Esophagus mucosa (tissue), 1 donor: ENCODE measurements at places on chromosomes 2 and 18. TPM values are rescaled to one million over a fixed set of nuclear protein-coding genes. Genes with fewer than 3 reads are reported as not detected.

DNA sequence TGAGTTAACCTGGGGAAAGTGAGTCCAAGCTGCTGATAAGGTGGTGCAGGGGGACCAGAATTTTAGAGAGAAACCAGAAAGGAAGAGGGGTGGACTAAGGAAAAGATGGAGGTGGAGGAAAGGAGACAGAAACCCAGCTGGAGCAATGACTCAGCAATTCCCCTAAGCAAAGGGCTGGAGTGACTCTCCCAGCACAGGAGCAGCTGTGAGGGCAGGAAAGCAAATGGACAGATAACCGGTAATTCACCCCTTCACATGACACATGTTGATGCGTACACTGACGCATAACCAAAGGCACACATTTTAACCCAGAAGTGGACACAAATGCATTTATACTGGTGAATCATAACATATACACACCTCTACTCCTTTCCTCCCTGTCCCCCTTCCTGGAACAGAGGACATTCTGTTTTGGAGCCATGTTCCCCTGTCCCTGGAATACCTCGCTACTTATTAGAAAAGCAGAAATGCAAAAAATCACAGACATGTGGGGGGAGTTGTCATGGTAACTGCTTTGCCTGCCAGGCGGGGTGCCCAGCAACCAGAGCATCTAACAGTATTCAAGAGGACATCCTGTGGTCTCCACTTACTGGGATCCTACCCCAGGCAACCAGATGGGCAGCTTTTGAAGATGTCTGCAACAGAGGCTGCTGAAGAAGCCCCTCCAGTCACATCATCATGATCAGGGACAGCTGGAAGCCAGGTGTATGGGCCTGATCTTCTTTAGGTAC, 4.7 kb downstream of the CDK5R2 start:
- ATAC-seq: peak; percentile 31

GRCh38 chr2:99834426-99834825, 308.0 kb downstream of the AFF3 start:
- no peak for ATAC-seq

The KCNG3 gene
- total RNA-seq: 0.12 TPM

The CLEC4F gene
- not detected for total RNA-seq

The CTAGE1 gene
- not detected for total RNA-seq

DNA sequence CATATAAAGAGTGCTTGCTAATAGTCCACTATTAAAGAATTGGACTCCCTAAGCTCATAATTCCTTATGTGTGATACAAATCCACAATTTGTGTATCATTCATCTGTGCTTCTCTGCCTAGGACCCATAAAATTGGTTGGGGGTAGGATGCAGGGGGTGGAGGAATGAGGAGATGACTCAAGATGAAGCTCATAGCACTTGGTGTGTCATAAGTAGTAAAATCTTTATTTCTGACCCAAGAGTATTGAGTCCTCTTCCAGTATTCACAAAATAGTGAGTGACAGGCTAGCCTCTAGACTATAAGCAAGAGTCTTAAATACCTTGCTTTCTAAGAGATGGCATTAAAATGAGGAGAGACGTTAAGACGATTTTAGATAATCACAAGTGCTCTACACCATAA, 390.9 kb upstream of the CDH19 start:
- no peak for ATAC-seq
